ENCODE measurements at places on chromosomes 1 and 21.

- no peak for DNase-seq
Observed at GRCh38 chr1:180179162-180179957, 24.7 kb downstream of the QSOX1 start.

DNA sequence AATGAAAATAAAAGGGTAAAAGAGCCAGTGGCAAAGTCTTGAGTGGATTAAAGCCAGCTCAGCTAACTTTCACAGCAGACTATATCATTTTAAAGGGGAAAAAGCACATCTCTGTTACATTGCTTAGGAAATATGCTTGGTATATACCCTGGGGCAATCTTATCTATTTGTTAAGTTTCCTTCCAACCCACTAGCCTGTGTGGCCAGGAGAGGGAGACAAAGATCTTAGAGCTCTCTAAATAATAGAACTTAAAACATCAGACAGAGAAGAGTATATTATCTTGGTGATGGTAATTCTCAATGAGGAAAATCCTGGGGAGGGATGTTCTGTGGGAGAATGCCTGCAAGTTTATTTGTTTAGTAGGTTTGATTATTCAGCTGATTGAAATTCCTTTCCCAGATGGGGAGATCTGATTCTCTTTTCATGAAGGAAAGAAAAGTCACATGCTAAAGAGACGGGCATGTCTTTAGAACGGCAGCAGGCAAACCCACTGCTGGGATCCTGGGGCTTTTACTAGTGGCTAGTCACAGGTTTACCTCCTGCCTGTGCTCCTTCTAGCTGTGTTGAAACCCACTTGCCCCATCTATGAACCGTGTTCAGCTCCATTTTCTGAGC lies 3.6 kb downstream of the KCNE2 start:
- DNase-seq = peak; percentile 25

DNA sequence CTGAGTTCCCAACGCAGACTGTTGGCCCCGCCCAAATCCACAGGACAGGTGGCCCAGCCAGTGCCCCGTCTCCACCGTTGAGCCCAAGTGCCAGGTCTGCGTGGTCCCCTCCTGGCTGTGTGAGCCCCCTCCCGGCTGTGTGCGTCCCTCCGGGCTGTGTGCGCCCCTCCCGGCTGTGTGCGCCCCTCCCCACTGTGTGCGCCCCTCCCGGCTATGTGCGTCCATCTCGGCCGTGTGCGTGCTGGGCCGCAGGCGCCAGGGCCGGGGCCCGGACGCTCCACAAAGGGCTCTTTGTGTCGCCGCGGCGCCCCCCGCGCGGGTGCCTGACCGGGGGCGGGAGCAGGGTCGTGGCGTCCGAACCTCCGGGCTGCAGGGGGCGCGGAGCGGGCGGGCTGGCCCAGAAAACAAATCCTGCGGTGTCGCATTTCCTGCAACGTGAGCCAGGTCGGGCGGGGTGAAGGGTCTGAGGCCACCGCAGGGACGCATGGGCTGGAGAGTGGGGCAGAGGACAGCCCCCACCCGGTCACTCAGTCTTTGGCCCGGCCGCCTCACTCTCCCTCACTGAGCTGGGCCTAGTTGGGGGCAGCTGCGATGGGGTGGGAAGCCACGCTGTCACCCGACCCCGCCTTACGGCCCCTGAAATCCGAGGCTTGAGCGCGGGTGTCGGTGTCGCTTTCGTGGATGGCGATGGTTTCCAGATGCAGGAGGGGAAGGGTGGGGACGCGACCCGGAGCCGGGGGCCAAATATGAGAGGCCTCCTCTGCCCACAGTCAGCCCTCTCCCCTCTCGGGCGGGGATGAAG lies 18.8 kb downstream of the TNFRSF25 start:
- DNase-seq = no peak

DNA sequence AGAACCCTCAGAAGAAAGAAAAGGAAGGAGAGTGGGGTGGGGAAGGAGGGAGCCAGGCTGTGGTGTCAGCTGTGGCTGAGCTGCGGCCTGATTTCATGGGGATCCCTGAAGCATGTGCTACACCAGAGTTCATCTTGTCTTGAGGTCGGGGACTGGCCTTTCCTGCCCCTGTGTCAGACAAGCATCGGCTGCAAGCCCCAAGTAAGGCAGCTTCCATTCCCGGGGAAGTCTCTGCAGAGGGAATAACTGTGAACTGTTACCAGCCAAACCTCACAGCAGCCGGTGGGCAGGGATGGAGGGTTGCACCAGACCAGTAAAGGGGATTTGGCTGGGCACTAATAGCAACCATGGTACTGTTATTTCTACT lies 35.7 kb upstream of the BTG2 start:
- no peak for DNase-seq

DNA sequence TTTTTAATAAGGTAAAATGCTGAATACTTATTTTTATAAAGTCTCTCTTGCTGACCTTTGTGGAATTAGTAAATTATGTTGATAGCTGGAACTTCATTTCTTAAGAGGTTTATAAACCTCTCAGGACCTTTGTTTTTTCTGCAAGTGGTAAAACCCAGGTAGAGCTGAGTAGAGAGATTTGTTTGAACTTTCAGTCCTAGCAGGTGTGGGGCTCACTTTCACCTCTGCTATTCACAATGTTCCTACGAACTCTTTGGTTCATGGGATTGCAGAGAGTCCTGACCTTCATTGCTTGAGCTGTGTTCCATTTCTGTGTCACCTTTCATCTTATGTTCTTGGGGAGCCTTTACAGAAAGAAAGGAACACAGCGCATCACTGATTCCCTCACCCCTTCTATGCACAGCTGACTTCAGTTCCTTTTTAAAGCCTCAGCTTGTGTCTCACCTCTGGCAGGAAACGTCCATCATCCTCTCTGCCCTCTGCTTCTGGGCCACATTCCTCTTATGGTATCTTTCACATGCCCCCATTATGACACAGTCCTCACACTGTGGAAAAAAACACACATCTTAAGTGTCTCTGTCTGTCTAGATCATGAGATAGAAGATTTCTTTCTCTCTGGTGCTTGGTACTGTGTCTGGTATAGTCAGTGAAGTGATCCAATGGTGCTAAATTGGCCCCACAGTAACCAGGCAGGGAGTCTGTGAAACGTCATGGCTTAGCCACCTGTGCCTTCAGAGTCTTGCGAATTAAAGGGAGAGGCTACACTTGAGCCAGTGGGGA lies 262.5 kb upstream of the B3GALT2 start:
- no peak for DNase-seq

- no peak for DNase-seq
Observed at GRCh38 chr1:171785766-171786165, 4.3 kb downstream of the METTL13 start.

- no peak for DNase-seq
Observed at GRCh38 chr1:20848162-20848561, 61.1 kb upstream of the HP1BP3 start.

- no peak for DNase-seq
Observed at GRCh38 chr1:78790174-78790573, 140.5 kb downstream of the IFI44 start.

GRCh38 chr21:37199057-37199924 lies 67.8 kb downstream of the VPS26C start:
- peak; percentile 73 for DNase-seq

DNA sequence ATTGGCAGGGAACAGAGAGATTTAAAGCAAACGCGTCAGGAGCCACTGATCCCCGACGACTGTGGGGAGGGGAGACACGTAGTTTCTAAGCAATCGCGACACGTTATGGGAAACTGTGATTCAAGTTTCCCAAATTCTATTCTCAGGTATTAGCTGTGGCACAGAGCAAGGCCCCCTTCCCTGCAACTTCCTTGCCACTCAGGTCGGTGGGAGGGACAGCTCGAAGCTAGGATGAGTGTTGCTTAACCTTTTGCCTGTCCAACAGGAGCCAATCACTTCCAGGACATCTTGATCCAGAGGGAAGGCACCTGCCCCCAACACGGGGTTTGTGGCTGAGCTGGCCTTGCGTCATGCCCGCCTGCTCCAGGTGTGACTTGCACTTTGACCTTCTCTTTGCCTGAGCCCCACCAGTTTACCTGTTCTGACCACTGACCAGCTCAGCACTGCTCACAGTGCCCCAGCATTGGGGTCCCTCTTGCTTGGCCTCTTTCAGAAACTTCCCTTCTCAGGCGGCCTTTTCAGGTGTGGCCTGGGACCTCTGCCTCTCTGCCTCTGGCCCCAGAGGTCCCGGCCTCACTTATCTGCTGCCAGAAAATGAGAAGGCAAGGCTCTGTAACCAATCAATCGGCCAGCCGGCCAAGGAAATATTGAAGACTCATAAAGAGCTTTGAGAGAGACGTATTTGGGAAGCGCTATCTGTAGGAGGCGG lies 24.6 kb downstream of the TEX35 start:
- DNase-seq = no peak

DNA sequence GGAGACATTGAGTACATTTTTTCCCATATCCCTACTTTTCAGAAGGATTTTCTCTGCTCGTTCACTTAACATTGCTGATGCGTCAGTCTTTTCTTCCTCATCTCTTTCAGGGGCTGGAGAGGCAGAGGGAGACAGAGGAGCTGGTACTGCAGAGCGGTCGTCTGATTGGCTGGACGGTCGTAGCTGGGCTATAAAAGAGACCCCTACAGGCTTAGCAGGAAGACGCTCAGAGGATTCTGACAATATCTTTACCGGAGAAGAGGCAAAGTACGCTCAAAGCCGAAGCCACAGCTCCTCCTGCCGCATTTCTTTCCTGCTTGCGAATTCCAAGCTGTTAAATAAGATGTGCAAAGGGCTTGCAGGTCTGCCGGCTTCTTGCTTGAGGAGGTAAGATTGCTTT lies at the start of gene RGS4:
RGS4 (plus strand) TSS at position 220 of the 400 bp plus-strand sequence; CDS start at position 344, 124 bp downstream.
- DNase-seq = peak; percentile 85

DNA sequence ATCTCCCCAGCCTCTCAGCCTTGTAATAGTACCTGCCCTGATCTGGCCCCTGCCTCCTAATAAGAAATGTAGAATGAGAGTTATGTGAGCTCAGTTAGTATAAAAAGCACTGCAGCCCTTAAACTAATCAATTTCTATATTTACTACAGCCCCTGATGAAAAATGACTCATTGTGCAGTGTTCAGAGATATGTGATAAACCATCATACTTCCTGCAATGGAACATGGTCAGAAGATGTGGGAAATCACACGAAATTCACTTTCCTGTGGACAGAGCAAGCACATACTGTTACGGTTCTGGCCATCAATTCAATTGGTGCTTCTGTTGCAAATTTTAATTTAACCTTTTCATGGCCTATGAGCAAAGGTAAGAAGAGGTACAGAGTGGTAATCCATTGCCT lies 176.8 kb upstream of the PDE4B start:
- DNase-seq = no peak

DNA sequence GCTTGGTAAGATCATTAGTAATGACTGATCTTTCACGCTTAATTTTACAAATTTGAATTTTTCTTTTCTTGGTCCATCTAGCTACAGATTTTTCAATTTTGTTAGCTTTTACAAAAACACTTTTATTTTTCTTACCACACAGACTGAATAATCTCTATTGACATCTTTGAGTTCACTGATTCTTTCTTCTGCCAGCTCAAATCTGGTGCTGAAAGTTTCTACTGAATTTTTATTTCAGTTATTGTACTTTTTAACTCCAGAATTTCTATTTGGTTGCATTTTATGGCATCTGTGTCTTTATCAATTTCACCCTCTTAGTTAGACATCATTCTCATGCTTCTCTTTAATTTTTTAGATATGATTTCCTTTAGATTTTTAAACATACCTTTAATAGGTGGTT lies 584.7 kb downstream of the LMO4 start:
- DNase-seq = no peak

DNA sequence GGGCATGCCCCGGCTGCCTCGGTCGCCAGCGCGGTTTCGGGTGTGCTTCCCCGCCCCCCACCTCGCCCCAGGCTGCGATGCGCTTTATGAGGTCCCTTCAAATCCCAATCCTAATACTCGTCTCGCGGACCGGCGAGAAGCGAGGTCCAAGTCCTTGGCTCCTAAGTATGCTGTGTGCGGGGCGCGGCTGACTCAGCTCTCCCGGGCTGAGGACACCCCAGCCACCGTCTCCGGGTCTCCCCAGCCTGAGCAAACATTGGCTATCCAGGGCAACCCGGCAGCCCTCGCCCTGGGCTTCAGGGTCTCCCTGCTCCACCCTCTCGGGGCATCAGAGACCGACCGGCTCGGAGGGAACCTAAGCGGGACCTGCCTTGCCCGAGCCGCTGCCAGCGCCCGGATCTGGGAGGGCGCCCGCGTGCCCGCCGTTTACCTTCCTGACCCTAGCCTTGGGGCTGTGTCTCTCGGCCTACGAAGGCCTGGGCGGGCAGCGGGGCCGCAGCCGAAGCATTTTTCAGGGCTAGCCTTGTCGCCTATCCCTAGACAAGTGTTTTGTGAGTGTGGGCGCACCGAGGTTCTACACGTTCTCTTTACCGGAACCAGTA lies 1.2 kb downstream of the ITPKB start:
- no peak for DNase-seq

DNA sequence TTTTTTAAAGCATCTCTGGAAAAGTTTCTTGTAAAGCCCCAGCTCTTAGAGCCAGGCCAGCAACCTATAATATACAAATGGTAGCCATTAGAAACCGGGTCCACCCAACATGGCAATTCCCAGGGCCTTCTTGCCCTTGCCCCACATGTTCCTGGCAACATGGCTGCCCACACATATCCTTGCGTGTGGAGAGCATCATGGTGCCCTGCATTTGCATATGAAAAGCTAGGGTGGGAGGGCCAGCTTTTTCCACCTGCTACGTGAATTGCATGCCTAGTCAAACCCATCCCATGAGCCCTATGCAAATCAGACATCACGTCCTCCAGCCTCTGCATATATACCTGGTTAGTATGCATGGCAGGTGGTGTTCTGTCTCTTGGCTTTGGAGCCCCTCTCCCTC lies 88.2 kb downstream of the RABGAP1L start:
- no peak for DNase-seq

DNA sequence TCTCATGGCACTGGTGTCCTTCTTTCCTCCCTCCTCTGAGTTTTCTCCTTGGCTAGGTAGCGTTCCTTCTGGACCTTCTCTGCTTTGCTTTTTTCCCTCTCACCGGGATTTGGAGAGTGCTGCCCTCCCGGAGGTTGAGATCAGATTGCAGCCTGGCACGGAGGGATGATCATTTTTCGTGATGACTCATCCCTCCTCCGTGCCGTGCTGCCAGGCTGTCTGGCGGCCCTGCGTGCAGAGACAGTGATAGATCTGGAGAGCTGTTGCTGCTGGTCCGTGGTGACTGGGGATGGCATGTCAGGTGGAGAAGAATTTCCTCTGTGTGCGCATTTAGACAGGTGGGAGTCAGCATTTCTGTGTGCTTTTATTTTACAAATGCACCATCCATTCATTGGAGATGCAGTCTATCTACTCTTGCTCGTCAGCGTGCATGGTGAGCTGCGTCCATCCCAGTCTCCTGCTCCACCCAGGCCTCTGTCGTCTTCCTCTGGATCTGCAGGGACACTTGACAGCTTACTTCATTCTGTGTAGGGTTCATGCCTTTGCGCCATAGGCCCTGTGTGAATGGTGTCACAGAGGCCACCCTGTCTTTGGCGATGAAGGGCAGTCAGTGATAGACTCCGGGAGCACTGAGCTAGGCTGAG lies 104.4 kb downstream of the PCBP3 start:
- peak; percentile 4 for DNase-seq
